Sciatic nerve (tissue), 2 donors: ENCODE measurements at places on chromosomes 7 and 10. TPM values are rescaled to one million over a fixed set of nuclear protein-coding genes. Genes with fewer than 3 reads are reported as not detected.

GTF2I gene
- total RNA-seq, result 246 TPM

MACC1 gene
- 0.98 TPM for total RNA-seq

MBL2 gene
- total RNA-seq, result not detected

TAC1 gene
- 5.9 TPM for total RNA-seq

FGL2 gene
- total RNA-seq, result 269 TPM

TBC1D12 gene
- total RNA-seq, result 20.4 TPM

JCAD gene
- 83.5 TPM for total RNA-seq

PON1 gene
- total RNA-seq, result not detected

GPR26 gene
- not detected for total RNA-seq

STN1 gene
- 14.5 TPM for total RNA-seq

PDCD11 gene
- total RNA-seq, result 21.0 TPM

NRG3 gene
- total RNA-seq, result 1.4 TPM

BRAF gene
- 54.7 TPM for total RNA-seq

CDH23 gene
- total RNA-seq, result 20.1 TPM

CYP3A4 gene
- not detected for total RNA-seq

OR9A2 gene
- 0.71 TPM for total RNA-seq

MSS51 gene
- 5.2 TPM for total RNA-seq

NEUROD6 gene
- total RNA-seq, result not detected

PRSS37 gene
- total RNA-seq, result not detected

PLAC9 gene
- 103 TPM for total RNA-seq

AMPH gene
- total RNA-seq, result 5.9 TPM

UNC5B gene
- 4.1 TPM for total RNA-seq

NACAD gene
- 12.0 TPM for total RNA-seq
